ENCODE measurements at places on chromosomes 4 and X.

- no peak for DNase-seq
These were observed 231.8 kb upstream of the GPRIN3 start for GRCh38 chr4:89539374-89539773.

DNA sequence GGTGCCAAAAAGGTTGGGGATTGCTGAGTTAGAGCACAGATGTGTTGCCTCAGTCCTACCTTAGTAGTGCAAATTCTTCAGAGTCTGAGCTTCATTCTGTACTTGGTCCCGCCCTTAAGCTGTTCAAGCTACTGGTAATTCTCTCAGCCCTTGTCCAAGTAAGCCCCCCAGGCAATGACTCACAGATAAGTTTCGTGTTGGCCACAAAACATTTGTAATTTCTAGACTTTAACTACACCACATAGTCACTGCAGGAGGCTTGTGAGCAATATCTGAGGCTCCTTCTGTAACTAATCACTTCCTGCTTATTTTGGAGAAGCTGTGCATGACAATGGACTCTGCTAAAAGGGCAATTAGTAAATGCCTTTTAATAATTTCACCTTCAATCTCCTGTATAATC, 1420.5 kb downstream of the PCDH7 start:
- DNase-seq, result no peak

- no peak for DNase-seq
These were observed 7.3 kb downstream of the EMCN start for GRCh38 chr4:100510551-100510950.

DNA sequence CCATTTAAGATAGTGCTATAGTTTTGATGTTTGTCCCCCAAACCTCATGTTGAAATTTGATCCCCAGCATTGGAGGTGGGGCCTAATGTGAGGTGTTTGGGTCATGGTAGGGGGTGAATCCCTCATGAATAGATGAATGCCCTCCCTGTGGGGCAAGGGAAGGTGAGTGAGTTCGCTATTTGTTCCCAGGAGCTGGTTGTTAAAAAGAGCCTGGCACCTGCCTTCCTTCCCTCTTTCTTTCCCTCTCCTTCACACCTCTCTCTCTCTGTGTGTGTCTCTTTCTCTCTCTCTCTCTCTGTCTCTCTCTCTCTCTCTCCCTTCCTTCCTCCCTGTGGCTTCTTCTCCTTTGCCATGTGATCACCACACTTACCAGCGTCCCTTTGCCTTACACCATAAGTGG, 160.7 kb downstream of the AASDH start:
- no peak for DNase-seq

DNA sequence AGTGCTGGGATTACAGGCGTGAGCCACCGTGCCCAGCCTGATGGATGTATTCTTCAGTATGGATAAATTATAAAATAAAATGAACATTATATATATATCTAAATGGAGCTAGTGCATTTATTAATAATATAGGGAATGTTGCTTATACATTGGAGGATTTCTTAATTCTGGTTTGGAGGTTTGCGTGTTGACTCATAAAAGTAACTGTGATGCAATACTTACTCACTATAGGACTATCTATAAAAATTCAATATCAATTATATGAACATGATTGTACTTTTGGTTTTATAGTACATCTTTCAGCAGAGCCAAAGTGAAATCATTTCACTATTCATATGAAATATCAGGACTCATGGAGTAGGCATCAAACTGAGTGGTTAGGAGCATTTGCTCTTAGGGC, 3.2 kb upstream of the AREG start:
- no peak for DNase-seq

DNA sequence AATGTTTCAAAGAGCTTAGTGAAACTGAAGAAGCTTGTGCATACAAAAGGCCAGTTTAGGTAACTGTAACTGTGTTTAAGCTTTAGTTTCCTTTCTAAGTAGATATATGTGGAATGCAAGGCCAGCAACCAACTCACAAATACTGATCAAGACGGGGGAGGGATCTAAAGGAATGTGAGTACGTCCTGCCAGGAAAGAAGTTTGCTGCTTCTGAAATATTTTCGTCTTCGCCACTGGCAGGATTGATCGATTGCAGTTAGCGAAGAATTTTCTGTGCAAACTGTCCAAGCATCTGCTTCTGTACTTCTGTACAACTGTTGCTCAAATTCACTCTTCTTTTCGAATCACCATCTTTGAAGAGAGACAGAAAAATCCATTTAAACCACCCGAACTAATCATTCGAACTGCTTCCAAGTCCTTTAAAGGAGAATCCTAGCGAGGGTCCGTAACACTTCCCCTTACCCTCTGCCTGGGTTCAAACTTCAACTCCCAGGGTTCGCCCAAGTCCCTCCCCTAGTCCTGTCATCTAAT, 373 bp upstream of the INTS6L start:
- DNase-seq, result no peak

GRCh38 chr4:60729194-60729593, 470.9 kb upstream of the ADGRL3 start:
- no peak for DNase-seq

GRCh38 chr4:98027827-98028226, 115.4 kb downstream of the STPG2 start:
- DNase-seq, result no peak

GRCh38 chr4:55424791-55425190, 29.0 kb downstream of the TMEM165 start:
- DNase-seq, result no peak

DNA sequence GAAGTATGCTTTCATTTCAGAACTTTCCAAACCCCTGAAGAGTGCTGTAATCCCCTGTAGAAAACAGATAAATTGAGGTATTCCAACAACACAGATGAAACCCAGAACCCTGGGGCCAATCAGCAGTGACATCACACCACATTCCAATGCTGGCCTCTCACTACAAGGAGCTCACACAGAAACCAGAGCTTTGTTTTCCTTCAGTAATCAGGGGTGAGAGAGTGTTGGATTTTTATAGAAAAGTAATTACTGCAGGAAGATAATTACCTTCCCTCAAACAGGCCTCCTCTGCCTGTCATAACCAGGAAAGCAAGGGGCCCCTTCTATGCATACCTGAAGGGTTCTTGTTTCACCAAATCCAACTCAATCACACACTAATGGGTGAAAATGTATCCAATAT, 246.2 kb downstream of the SCFD2 start:
- no peak for DNase-seq

DNA sequence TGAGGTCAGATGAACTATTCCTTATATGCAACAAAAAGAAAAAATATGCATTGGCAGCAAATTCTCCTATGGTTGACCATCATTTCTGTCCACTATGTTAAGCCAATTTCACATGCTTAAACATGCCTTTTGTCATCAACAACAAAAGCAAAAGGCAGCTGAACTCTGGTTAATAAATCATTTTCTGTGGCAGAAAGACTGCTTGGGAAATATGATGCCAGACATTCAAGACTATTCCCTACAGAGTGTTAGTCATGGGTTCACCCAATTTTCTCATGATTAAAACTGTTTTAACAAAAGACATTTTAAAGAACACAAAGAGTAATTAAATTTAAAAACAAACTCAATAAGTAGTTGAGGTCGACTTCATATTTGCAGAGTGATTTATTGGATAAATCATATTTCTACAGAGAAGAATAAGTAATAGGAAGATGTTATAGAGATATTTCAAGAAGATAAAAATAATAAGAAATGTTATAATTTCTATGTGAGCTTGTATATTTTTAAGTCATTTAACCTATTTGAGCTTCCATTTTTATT, 890.6 kb downstream of the STPG2 start:
- no peak for DNase-seq

DNA sequence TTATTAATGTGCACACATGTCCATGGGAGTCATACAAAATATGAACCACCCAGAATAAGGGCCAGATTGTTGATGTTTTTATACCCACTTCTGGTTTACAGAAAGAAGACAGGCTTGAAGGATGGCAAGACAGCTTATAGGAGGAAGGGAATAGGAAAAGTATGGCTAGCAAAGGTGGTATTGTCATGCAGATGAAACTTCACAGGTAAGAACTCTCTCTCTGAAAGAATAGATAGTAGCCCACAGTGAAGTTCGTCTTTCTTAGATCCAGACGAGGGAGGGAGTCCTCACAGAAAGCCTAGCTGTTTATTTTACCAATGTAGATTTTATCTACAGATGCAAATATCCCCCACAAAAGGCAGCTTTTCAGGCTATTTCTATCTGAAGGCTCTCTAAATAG, 43.7 kb upstream of the SPIN4 start:
- DNase-seq, result no peak

DNA sequence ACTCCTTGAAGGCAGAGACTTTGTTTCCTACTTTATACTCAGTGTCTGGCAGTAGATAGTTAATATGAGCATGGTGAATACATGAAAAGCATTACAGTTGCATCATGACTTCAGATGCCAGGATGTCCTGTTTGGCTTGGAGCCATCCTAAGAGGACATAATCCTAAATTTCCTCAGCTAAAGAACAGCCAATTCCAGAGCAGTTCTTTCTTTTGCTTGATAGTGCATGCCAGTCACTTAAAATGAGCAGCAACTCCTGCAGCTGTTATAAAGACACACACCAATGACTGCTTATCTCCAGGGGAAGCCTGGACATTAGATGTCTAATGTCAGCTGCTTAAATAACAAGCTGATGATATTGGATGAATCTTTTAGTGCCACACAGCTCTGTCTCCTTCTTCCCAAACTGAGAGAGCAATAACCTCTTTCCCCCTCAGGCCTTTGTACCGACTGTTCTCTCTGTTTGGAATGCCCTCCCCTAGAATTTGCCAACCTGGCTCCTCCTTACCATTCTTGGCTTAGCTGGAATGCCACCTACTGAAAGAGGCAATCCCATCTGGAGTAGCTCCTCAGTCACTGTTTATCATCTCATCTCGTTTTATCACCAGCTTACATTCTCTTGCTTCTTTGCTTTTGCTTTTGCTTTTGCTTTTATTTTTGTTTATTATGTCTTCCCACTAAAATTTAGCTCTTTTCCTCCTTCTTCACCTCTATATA, 100.8 kb upstream of the USP38 start:
- DNase-seq, result no peak

DNA sequence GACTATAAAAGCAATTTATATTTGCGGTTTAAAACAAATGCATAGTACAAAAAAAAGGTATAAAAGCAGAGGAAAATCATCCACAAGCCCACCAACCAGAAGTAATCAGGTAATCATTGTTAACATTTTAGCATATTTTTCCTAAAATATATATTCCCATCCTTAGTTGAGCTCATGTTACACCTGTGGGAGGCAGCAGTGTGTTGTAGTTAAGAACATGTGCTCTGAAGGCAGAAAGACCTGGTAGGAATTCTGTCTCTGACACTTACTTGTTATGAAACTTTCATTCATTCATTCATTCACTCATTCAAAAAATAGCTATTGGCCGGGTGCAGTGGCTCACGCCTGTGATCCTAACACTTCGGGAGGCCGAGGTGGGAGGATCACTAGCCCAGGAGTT, 15.4 kb upstream of the CDKL5 start:
- no peak for DNase-seq

- no peak for DNase-seq
These were observed 23.5 kb downstream of the UVSSA start for GRCh38 chr4:1370321-1371124.

DNA sequence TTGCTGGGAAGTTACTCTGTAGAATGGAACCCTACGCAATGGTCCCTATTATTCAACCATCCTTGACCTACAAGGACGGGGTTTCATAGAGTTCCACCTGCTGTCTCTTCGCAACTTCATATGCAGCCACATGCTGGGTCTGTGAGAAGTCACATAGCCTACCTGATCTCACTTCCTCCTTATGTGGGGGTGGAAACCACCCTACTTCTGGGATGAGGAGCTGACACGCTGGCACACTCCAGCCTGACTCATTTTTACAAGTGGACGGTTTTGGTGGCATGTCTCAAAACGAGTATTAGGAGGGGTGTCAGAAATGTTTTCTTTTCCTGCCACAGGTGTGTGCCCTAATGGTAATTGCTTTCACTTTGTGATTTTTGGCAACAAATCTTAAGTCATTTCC, 36.8 kb upstream of the ARSD start:
- no peak for DNase-seq

- no peak for DNase-seq
These were observed 1.8 kb downstream of the ZNF674 start for GRCh38 chrX:46543441-46543840.

Measured in GM20000 (cell line).